RPMI7951 (cell line): ENCODE measurements at places on chromosomes 6 and 20. TPM values are rescaled to one million over a fixed set of nuclear protein-coding genes. Genes with fewer than 3 reads are reported as not detected.

Gene STX11
- total RNA-seq = 0.96 and 2.0 TPM in 2 replicates

Gene MAN1A1
- total RNA-seq = 17.8 and 19.7 TPM in 2 replicates

Gene FILIP1
- total RNA-seq = not detected in 2 replicates

Gene GABRR1
- total RNA-seq = not detected in 2 replicates

Gene SLC22A2
- total RNA-seq = not detected in 2 replicates
